ENCODE measurements at places on chromosomes 1 and 21.

DNA sequence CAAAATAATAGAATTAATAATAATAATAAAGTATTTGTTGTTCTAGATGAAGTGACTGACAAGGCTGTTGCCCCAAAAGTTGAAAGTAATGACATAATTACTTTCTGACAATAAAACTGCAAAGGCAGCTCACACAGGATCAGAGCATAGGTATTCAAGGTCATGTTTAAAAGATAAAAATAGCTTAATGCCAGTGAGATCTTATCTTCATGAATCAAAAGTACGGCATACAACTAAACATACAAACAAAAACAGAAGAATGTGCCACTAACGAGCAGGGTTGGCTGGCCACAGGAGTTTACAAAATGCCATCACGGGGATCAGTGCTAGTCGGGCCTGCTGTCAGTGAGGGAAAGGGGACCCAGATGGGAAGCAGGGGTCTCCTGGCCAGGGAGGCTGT is 22.4 kb upstream of the TMPRSS2 start:
- DNase-seq = no peak

GRCh38 chr1:46810596-46810995 is 11.8 kb downstream of the CYP4B1 start:
- DNase-seq = no peak

GRCh38 chr1:206573319-206573718 is 38.9 kb downstream of the EIF2D start:
- DNase-seq = no peak

DNA sequence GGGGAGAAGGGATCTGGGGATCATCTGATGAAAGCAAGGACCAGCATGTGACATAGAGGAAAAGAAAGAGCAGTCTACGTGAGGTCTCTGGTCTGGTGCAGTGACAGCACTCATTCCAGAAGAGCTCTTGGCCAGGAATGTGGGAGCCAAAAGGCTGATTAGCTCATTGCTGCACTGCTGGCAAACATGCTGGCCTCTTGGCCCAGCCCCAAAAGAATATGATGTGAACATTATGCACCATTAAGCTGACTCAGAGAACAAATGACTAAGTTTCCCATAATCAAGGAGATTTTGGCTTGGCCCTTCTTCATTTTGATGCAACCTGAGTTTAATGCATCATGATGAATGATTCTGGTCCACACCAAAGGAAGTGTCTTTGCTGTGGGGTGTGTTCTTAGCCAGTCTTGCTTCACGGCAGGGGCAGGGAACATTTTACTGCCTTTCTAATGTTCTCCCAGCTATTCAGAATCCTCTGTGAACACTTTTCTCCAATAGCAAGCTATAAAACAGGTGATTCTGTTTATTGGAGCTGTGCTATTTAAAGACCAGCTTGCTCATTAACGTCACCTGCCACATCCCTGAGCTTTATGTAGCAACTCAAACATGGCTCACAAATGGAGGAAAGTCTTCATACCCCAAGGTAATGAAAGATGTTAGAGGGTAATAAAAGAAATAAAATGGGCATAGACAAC is 55.1 kb downstream of the PCBP3 start:
- no peak for DNase-seq

DNA sequence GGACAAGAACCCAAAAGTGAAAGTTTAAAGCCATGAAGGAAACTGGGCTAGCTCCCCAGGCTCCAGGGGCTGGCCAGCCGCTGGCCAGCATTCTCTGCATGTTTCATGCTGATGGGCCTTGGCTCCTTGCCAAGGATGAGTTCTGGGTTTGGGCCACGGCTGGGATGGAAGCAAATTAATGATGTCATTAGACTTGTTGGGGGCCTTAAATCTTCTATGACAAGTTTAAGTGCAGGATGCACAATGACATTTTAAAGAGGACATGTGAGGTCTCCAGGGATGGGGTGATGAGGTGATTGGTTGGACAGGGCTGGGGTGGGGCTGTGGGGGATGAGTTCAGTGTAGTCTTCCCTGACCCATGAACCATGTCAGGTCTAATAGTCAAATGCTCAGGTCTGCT is 199.6 kb downstream of the TRABD2B start:
- no peak for DNase-seq

DNA sequence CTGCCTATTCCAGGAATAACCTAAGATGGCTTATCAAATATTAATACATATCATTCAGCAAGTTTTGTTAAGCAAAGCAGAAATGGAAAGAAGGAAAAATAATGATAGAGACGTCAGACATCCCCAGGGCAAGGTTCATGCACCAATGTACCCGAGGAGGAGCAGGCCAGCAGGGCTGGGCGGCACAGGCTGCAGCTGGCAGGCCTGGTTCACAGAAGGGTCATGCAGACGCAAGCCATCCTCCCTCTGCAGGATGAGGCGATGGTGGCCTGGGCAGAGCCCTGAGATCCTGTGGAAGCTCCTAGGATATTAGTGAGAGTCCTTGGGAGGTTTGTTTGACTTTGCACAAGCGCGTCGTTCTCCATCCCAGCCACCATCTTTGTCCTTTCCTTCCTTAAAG is 30.0 kb downstream of the BATF3 start:
- no peak for DNase-seq

DNA sequence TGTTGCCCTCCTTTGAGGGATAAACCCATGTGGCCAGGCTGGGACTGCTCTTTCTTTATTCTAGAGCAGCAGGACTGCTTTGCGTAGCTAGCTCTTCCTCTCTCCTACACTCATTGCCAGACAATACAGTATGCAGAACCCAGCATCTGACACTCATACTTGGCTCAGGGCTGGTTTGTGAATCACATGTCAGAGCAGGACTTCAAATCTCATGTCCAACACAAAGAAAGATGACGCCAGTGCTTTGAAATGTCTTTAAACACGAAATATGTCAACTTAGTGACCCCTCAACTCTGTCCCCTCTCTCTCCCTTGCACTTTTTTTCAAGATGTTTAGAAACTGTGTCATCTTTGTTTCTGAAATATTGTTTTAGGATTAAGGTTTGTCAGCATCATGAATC is 135.0 kb downstream of the TGFB2 start:
- DNase-seq = no peak

DNA sequence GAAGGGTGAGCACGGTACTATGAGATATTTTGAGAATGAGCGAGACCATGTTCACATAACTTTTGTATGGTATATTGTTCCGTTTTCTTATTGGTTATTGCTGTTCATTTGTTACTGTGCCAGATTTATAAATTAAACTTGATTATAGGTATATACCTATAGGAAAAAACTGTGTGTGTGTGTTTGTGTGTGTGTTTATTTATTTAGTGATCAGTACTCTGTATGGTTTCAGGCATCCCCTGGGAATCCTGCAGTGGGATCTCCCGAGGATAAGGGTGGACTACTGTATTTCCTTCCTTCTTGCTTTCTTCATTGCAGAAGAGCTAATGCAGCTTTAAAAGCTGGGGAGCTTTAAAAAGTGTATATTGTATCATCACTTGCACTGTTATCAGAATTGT is 8.0 kb upstream of the ASH1L start:
- no peak for DNase-seq
